ENCODE measurements at places on chromosomes 13 and 19.

- no peak for DNase-seq
These were observed 556 bp downstream of the CACTIN start for GRCh38 chr19:3625996-3626472.

- no peak for DNase-seq
These were observed 11.6 kb downstream of the AKAP11 start for GRCh38 chr13:42283574-42283973.

DNA sequence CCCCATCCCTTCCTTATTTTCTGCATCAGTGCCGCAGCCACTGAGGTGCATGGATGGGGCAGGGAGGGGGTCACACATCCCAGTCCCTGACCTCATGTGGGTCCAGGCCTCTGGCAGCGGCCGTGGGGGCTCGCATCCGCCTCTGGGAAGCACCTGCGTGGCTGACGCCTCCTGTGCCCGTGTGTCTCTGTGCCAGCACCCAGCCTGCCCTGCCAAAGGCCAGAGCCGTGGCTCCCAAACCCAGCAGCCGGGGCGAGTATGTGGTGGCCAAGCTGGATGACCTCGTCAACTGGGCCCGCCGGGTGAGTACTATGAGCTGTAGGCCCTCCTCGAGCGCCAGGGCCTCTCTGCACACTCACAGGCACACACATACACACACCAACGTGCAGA is 4.9 kb downstream of the NDUFS7 start:
- no peak for DNase-seq

DNA sequence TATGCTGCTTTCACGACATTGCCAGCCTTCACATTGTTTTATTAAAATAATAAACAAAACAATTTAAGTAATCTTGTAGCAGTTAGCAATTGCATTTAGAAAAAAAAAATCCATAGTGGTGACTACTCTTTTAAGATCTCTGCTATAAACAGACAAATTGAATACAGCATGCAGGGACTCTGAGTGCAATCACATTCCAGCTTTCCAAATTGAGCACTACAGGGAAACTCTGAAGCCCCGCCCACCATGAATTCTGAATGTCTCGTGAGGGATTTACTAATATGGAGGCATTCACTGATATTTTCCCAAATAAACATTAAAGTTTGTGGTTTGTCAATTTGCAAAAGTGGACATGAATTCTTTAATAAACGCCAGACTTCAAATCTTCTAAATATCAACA is 698.8 kb downstream of the LIG4 start:
- DNase-seq: no peak

DNA sequence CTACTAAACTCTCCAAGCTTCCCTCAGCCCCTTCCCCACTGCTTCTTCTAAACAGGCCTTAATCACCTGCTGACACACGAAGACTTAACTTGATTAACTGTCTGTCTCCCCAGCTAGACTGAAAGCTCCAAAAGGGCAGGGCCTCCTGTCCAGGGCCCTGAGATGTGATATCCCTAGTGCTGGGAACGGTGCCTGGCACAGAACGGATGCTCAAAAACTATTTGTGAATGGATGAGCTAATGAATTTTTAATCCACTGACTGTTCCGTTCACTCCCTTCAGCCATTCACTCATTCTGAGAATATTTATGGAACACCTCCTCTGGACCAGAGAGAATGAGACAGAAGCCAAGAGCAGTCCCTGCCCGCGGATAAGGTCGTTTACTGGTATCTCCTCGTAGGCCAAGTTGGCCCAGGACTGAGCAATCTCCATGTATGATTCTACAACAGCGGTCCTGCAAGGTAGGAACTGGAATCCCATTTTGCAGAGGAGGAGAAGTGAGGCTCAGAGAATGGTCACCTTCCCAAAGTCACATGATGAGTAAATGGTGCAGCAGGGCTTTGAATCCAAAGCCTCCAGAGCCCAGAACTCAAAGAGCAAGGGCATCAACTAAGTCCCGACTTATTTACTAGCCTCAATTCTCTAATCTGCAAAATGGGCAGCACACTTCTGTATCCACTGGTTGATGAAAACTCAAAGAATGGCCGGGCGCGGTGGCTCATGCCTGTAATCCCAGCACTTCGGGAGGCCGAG is 3.4 kb downstream of the DMWD start:
- no peak for DNase-seq

GRCh38 chr19:7926727-7927604 is 1.0 kb upstream of the CTXN1 start:
- no peak for DNase-seq

DNA sequence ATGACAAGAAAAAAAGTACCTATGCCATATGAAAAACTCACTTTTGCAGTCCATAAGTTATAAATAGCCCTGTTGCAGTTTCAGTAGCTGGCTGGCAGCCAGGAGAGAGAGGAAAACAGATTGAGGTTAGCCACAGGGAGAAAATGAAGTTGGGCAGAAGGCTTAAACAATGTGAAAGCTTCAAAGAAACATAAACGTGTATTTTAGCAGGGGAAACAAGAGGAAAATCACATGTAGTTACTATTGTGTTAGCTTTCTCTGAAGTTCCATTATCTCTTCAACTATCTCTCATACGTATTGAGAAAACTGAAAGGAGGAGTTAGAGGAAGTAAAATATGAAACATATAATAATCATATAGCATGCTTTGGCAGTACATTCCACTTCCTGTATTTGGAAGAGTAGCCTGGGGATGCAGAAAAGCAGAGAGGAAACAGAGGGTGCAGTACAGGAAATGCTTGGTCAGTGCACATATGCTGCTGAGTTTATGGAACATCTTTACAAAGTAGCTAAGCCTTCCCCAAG is 1551.1 kb downstream of the EFNB2 start:
- peak; percentile 21 for DNase-seq

GRCh38 chr19:8468761-8469373 is 24.1 kb downstream of the HNRNPM start:
- DNase-seq: no peak

DNA sequence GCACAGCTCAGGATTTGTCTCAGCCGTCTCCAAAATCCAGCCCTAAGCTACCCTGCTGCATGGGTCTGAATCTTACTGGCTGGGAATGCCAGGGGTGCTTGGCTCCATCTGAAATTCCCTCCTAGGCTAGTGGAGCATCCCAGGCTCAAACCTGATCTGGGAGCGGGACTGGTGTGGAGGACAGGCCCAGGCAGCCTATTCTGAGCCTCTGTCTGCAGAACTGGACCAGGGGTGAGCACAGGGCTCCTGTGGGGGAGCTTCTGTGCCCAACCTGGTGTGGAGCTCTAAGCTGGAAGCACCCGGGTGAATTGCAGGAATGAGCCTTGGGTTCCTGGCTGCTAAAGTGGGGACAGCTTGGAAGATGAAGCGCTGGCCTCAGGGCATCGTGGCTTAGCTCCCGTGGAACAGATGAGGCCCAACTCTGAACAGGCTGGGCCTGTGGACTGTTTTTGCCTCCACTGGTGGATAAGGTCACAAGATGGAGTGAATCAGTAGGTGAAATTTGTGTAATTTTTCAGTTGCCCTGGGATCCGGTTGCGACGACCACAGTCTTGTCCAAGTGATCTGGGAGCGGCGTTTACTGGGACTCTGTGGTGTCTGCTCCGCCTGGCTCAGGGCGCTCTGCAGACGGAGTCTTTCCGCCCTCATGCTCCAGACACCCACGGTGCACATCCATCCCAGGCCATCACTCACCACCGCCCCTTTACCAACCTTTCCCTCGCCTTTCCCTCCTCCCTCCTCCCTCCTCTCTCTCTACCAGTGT is 79.5 kb downstream of the TEX29 start:
- DNase-seq: no peak

DNA sequence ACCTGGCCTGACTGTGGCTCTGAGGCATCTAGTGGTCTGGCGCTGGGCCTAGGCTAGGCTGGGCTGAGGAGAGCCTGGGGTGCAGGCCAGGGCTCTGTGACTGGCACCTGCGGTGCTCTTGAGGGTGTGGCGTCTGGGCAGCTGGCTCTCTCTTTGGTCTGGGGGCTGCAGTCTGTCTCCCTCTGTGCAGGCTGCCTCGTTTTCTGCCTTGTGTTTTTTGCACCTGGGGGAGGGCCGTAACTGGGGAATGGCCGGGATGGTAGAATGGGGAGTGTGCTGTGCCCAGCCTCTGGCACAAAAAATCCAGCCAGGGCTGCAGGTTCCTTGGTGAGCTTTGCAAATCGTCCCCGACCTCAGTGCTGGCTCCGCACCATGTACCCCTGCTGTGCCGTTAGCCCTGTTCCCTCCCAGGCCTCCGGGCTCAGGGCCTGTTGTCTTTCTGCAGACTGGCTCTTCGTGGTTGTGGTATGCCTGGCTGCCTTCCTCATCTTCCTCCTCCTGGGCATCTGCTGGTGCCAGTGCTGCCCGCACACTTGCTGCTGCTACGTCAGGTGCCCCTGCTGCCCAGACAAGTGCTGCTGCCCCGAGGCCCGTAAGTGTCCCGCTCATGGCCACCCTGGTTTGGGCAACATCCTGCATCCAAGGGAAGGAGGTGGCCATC is 6.5 kb upstream of the USF2 start:
- DNase-seq: peak; percentile 51
